Cortex of kidney (tissue), 1 donor: ENCODE measurements at places on chromosomes 11 and 22.

GRCh38 chr11:16352707-16353106 lies 3.6 kb downstream of the SOX6 start:
- DNase-seq = no peak

DNA sequence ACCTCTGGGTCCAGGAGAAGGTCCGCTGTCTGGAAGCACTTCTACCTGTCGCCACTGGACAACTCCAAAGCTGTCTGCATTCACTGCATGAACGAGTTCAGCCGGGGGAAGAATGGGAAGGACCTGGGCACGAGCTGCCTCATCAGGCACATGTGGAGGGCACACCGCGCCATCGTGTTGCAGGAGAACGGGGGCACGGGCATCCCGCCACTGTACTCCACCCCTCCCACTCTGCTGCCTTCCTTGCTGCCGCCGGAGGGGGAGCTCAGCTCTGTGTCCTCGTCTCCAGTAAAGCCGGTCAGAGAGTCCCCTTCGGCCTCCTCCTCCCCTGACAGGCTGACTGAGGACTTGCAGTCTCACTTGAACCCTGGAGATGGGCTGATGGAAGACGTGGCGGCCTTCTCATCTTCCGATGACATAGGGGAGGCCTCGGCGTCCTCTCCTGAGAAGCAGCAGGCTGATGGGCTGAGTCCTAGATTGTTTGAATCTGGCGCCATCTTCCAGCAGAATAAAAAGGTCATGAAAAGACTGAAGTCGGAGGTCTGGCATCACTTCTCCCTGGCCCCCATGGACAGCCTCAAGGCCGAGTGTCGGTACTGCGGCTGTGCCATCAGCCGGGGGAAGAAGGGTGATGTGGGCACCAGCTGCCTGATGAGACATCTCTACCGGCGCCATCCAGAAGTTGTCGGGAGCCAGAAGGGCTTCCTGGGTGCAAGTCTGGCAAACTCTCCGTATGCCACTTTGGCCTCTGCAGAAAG lies 31.0 kb downstream of the ZBED4 start:
- no peak for DNase-seq

DNA sequence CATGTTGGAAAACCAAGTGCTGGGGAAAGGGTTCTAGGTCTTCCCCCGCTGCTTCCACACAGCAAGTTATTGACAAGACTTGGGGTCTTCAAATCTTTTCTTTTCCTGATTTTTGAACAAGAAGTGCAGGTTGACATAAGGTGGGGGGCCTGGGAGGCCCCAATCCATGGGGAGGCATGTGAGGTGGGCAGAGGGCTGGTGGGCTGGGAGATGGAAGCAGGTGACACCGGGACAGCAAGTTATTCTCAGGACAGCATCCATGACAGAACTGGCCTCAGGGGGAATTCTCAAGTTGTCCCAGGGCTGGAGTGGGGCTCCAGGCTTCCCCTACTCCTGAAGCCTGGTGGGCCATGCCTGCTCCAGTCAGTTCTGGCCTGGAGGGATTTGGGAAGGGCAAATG lies 5.5 kb downstream of the FGF19 start:
- no peak for DNase-seq

GRCh38 chr22:19982991-19983578 lies 33.5 kb downstream of the ARVCF start:
- no peak for DNase-seq

DNA sequence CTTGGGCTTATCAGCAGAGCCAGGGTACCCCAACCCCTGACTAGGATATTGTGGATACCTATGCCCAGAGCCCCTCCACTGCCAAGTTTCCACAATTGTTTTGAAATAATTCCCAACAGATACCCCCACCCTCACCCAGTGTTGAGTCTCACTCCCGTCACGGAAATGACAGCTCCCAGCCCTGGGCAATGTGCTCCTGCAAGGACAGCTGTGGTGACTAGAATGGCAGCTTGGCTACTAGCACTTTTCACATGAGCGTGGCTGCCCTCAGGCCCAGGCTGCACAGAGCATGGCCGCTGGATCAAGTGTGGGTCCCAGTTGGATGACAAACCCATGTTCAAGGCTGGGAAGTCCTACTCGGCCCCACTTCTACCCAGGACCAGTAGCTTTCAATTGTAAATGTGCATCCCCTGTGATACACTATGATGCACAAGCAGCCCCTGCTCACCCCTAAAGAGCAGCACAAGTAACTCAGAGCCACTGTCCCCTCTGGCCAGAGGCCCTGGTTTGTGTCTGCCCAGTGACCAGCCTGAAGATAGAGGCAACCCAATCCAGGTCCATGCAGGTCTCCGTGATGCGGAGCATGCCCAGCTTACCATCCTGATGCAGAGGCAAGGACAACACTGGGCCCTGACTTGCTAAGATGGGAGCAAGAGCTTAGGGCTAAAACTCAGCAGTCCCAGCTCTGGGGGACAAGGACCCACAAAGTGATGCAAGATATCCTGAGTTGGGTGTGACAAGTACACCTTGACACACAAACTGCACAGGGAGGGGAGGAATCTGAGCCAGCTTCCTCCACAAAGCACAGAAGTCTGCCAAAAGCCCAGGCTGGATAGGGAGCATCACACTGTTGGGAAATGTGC lies 13.2 kb downstream of the KCNQ1OT1 start:
- DNase-seq = no peak

- DNase-seq = no peak
Observed at GRCh38 chr22:25702040-25702439, 39.9 kb upstream of the MYO18B start.

- no peak for DNase-seq
Observed at GRCh38 chr11:74037309-74037708, 28.4 kb upstream of the UCP3 start.

DNA sequence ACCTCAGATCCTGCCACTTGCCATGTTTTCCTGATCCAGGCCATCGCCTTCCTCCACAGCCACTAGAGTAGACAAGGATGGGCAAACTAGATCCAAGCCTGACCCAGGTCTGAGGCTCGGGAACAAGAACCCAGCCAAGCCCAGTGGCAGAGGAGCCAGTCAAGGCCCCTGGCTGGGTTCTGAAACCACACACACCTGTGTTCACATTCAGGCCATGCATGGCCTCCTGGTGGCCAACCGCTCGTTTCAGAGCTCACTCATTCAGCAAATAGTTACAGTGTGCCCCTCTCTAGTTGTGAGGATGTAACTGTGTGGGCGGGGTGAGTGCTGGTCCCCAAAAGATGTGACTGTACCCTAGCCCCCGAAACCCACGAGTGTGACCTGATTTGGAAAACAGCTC lies 337.6 kb downstream of the CTTN start:
- DNase-seq = no peak

DNA sequence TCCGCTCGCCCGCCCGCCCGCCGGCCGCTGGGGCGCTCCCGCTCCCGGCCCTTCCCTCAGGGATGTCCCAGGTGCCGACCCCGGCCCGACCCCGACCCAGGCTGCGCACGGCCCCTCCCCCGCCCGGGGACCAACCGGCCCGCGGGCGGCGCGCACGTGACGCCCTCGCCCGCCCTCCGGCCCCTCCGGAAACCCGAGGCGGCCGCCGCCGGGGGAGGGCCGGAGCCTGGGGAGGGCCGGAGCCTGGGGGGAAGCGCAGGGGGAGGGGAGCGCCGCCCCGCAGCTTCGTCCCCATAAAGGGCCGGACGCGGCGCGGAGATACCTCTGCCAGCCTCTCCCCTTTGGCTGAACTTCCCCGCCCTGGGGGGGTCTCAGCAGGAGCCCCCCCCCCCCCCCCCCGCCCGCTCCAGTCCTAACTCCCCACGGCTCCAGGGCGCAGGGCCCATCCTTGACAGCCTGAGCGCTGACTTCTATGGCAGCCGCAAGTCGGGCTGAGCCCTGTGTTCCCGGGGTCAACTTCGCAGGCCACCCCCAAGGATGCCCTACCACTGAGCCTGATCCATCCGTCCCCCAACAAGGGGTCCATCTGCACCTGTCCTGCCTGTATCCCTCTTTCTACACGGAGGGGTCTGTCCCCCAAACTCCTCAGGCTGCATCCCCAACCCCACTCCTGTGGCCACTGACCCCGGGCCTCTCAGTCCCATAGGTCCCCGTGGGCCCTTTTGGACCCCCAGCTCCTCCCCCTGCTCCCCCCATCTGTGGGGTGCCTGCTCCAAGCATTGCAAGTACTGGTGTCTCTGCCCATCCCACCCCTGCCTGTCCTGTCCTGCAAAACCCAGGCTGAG lies at the start of gene MAPK12:
Gene MAPK12, minus strand, starts transcription at position 69 of the 845 bp plus-strand sequence. CDS start 174 bp downstream, outside the sequence.
- no peak for DNase-seq

DNA sequence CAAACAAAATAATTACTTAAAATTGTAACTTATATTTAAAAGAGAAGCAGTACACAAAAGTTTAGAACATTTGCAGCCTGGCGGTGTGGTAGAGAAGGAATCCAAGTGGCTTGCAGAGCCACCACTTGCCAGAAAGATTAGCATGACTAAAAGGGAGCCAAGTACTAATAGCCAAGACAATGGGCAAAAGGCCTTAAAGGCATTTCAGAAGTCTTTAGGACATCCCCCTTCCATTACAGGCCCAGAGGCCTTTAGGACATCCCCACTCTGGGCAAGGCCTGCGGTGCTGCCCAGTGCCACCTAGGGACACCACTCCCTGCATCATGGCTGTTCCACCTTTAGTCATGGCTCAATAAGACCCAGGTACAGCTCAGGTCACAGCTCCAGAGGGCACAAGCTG lies 32.4 kb downstream of the TMEM225 start:
- no peak for DNase-seq

- no peak for DNase-seq
Observed at GRCh38 chr11:34267013-34267412, 90.8 kb downstream of the ABTB2 start.

DNA sequence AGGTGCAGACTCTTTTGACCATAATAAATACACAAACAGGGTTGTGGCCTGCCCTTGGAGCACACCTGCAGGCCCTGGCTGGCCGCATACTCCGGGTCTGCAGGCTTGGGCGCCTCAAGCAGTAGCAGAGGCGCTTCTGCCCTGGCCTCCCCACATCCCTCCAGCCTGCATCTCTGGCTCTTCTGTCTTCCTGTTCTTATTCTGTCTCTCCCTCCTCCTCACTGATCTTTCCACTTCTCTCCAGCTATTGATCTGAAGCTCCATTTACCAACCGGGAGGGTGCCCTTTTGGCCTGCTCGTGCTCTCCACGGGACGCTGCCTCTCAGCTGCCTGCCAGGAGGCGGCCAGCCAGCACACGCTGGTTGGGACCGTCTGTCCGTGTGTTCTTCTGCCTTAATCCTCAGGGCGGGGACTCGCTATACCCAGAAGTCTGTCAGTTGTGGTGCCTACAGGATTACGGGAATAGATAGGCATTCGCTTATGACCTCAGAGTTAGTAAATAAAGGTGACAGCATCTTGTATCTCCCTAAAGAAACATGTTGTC lies 5.2 kb downstream of the UPB1 start:
- no peak for DNase-seq

DNA sequence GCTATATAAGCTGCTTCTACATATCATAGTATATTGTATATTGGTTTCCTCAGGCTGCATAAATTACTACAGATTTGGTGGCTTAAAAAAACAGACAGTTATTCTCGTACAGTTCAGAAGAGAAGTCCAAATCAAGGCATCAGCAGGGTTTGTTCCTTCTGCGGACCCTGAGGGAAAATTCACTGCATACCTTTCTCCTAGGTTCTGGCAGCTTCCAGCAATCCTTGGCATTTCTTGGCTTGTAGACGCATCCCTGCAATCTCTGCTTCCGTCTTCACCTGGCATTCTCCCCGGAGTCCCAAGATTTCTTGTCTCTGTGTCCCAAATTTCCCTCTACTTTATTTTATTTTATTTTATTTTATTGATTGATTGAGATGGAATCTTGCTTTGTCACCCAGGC lies 142.8 kb downstream of the COMMD9 start:
- DNase-seq = no peak
